ENCODE measurements at places on chromosomes 7 and 10. TPM values are rescaled to one million over a fixed set of nuclear protein-coding genes. Genes with fewer than 3 reads are reported as not detected.

PNLIPRP3 gene
- polyA plus RNA-seq: not detected

SORBS1 gene
- 3.1 TPM for polyA plus RNA-seq

PDZD7 gene
- 0.30 TPM for polyA plus RNA-seq

IL15RA gene
- polyA plus RNA-seq: 13.8 TPM

PLAC9 gene
- polyA plus RNA-seq: 5.6 TPM

FIGNL1 gene
- polyA plus RNA-seq: 9.3 TPM

TDRD1 gene
- polyA plus RNA-seq: 0.13 TPM

TMEM229A gene
- not detected for polyA plus RNA-seq

NPFFR1 gene
- under 0.01 TPM for polyA plus RNA-seq

SPDYE5 gene
- polyA plus RNA-seq: not detected

SH2D4B gene
- polyA plus RNA-seq: 0.11 TPM

MRLN gene
- polyA plus RNA-seq: not detected

LRWD1 gene
- polyA plus RNA-seq: 22.1 TPM

GGCT gene
- polyA plus RNA-seq: 37.6 TPM

NUTM2E gene
- 0.63 TPM for polyA plus RNA-seq

LZTS2 gene
- 25.9 TPM for polyA plus RNA-seq

RET gene
- 0.10 TPM for polyA plus RNA-seq

PRLHR gene
- polyA plus RNA-seq: not detected

ANKRD61 gene
- polyA plus RNA-seq: not detected

LIPM gene
- not detected for polyA plus RNA-seq

ECD gene
- polyA plus RNA-seq: 9.8 TPM

AKR1C4 gene
- polyA plus RNA-seq: not detected

POLD2 gene
- 79.1 TPM for polyA plus RNA-seq

BLVRA gene
- 58.0 TPM for polyA plus RNA-seq

ELAPOR2 gene
- 2.4 TPM for polyA plus RNA-seq

HOXA5 gene
- polyA plus RNA-seq: 1.6 TPM

EVX1 gene
- not detected for polyA plus RNA-seq

CFAP70 gene
- 2.3 TPM for polyA plus RNA-seq

LAMTOR4 gene
- polyA plus RNA-seq: 574 TPM

PRF1 gene
- 7.0 TPM for polyA plus RNA-seq

DPP6 gene
- 0.35 TPM for polyA plus RNA-seq

ITGB8 gene
- polyA plus RNA-seq: 0.18 TPM

NPSR1 gene
- not detected for polyA plus RNA-seq

PIK3CG gene
- polyA plus RNA-seq: 2.6 TPM

EGR2 gene
- 3.1 TPM for polyA plus RNA-seq

URGCP gene
- 8.6 TPM for polyA plus RNA-seq

CYP3A5 gene
- polyA plus RNA-seq: 0.09 TPM

ADCYAP1R1 gene
- polyA plus RNA-seq: 0.13 TPM

OR13A1 gene
- 3.8 TPM for polyA plus RNA-seq

PRTFDC1 gene
- polyA plus RNA-seq: 3.1 TPM
